Uterus (tissue), 4 donors: ENCODE measurements at places on chromosomes 7 and 10. TPM values are rescaled to one million over a fixed set of nuclear protein-coding genes. Genes with fewer than 3 reads are reported as not detected.

KIAA1549 gene
- total RNA-seq: 8.6 TPM

SPDYE11 gene
- not detected for total RNA-seq

GPRIN2 gene
- not detected for total RNA-seq

CNTNAP2 gene
- total RNA-seq: not detected

CDNF gene
- total RNA-seq: 2.6 TPM

PLAC9 gene
- total RNA-seq: 91.7 TPM

PALD1 gene
- total RNA-seq: 21.6 TPM

UBE2D4 gene
- total RNA-seq: 15.7 TPM

CABCOCO1 gene
- total RNA-seq: not detected

BLVRA gene
- 93.0 TPM for total RNA-seq

DNA sequence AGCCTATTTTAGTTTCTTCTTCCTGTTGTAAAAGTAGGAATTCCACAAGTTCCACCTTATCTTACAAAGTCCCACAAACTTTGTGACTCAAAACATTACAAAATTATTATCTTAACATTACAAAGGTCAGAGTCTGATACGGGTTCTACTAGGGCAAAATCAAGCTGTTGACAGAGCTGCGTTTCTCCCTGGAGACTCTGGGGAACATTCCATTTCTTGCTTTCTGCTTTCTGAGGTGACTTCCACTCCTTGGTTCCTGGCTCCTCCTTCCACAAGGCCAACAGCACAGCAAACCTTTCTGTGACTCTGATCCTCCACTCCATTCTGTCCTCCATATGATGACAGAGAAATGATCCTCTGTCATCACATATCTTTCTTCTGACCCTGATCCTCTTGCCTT, 10.6 kb downstream of the OR2F1 start:
- DNase-seq: no peak
- no peak overlapping the region for H3K27ac ChIP-seq
- H3K4me3 ChIP-seq: no peak overlapping the region
- H3K36me3 ChIP-seq: no peaks in the 10 kb centered on the region
- H3K4me1 ChIP-seq: no peaks in the 10 kb centered on the region
- H3K27me3 ChIP-seq: no peaks in the 10 kb centered on the region

DNA sequence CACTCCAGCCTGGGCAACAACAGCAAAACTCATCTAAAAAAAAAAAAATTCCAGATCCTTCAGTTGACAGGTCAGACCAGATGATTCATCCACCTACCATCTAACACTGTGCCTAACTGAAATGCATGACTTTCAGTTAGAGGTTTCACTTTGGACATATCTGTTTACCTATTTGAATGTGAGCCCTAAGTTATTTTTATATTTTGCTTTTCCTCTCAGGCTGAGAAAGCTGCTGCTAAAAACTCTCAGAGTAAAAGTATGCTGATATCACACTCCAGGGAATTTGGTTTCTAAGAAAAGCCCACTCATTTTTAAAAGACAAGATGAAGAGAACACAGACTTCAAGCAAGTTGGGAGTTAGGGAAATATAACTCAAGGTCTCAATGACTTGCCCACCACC, 126.0 kb downstream of the SGMS1 start:
- H3K27me3 ChIP-seq: no peaks in the 10 kb centered on the region
- no peaks in the 10 kb centered on the region for H3K36me3 ChIP-seq
- no peak overlapping the region for H3K4me3 ChIP-seq
- H3K27ac ChIP-seq: peak overlapping the region; percentile 54
- H3K4me1 ChIP-seq: peaks cover 10% of the 10 kb centered on the region

GRCh38 chr7:311796-312195, 21.8 kb downstream of the FOXL3 start:
- H3K36me3 ChIP-seq: no peaks in the 10 kb centered on the region
- H3K4me3 ChIP-seq: no peak overlapping the region
- H3K27ac ChIP-seq: no peak overlapping the region
- DNase-seq: no peak
- no peaks in the 10 kb centered on the region for H3K27me3 ChIP-seq
- no peaks in the 10 kb centered on the region for H3K4me1 ChIP-seq

DNA sequence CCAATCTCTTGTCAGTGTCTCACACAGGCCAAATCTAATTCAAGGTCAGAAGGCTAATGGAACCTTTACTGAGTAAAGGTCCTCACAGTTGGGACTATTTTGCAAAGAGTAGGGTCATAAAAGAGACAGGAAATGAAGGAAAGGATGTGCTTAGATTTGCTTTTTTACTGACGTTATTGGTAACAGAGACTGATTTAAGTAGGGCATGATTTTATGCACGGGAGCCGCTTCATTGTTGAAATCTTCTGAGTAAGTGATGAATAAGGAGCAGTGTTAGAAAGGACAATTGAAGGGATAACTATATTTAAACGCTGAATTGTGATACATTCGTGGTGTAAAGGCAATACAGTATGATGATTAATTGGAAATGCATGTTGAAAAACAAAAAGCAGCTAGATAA, 261.5 kb downstream of the MALRD1 start:
- H3K27me3 ChIP-seq: no peaks in the 10 kb centered on the region
- H3K36me3 ChIP-seq: no peaks in the 10 kb centered on the region
- H3K27ac ChIP-seq: no peak overlapping the region
- H3K4me1 ChIP-seq: no peaks in the 10 kb centered on the region
- no peak for DNase-seq
- H3K4me3 ChIP-seq: no peak overlapping the region

DNA sequence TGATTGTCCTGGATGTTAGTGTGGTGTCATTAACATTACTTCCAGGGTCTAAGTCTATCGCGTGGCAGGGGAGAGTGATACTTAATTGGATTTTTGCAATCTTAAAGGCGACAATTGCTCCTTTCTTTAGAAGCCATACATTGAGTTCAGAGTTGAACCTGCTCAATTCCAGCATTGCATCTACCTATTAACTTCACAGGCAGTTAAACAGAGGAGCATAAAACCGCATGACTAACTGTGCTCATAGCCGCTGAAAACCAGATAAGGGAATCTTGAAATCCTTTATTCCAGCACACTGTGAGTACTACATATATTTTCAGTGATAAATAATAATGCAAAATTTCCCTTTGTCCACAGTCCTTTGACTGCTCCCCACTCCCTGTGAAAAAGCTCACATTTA, 255.3 kb downstream of the STK31 start:
- no peaks in the 10 kb centered on the region for H3K36me3 ChIP-seq
- H3K4me1 ChIP-seq: no peaks in the 10 kb centered on the region
- no peak for DNase-seq
- H3K4me3 ChIP-seq: no peak overlapping the region
- no peaks in the 10 kb centered on the region for H3K27me3 ChIP-seq

- H3K27ac ChIP-seq: no peak overlapping the region
- no peak overlapping the region for H3K4me3 ChIP-seq
- no peak for DNase-seq
- no peaks in the 10 kb centered on the region for H3K27me3 ChIP-seq
- H3K4me1 ChIP-seq: no peaks in the 10 kb centered on the region
- H3K36me3 ChIP-seq: no peaks in the 10 kb centered on the region
Measured at GRCh38 chr10:63727636-63728035, 206.4 kb downstream of the REEP3 start.

DNA sequence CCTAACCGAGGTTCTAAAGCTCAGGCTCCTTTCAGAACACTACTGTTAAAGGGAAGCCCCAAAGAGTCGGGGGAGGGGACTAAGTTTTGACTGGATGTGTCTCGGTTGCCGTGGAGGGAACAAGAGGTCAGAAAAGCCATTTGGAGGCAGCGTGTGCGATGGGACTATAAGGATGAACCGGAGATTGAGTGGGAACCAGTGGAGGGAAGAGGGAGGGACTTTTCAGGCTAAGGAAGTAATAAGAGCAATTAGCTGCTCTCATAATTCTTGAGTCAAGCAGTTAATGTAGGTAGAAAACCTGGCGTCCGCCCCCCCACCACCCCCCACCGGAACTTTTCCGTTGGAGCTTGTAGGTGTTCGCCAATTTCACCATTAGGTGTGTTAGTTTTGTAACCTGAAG, 491 bp upstream of the AKAP9 start:
- peak overlapping the region; percentile 97 for H3K27ac ChIP-seq
- peak overlapping the region; percentile 73 for H3K4me3 ChIP-seq
- DNase-seq: peak; percentile 38

DNA sequence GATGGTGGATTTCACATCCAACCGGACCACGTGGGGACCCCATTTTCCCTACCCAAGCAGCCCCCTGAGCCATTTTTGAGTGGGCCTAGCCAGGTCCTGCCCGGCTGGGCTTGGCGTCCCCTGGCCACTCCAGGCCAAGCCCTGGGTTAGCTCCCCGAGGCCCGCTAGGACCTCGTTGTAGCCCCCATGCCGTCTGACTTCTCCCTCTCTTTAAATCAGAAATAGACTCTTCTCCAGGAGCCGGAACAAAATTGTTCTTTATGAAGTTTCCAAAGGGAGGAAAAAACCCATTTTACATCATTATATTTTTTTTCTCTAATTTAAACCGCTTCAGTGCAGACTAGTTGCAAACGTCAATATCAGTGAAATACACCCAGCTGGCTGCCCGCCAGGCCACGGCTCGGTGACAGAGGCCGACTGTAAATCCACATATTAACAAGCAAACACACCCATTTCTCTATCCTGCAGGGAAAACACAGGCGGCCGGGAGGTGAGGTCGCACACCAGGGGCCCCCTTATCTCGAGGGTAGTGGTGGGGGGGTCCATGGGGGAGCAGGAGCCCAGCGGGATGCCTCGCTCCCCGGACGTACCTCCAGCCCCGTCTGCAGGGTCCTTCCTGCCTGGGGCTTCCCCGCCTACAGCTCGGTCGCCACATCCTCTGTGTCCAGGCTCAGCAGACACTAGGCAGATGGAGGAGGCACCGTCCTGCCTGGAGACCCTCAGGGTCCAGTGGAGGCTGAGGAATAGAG, 72.7 kb downstream of the ELFN1 start:
- H3K27me3 ChIP-seq: no peaks in the 10 kb centered on the region
- no peak overlapping the region for H3K27ac ChIP-seq
- no peaks in the 10 kb centered on the region for H3K4me1 ChIP-seq
- H3K36me3 ChIP-seq: no peaks in the 10 kb centered on the region
- peak; percentile 46 for DNase-seq

- no peaks in the 10 kb centered on the region for H3K27me3 ChIP-seq
- H3K4me1 ChIP-seq: no peaks in the 10 kb centered on the region
- no peak overlapping the region for H3K27ac ChIP-seq
- no peaks in the 10 kb centered on the region for H3K36me3 ChIP-seq
Measured at GRCh38 chr7:51070151-51070550, 246.5 kb downstream of the COBL start.

GRCh38 chr10:72044417-72045041, 43.8 kb downstream of the SPOCK2 start:
- H3K4me3 ChIP-seq: no peak overlapping the region
- DNase-seq: peak; percentile 61
- no peak overlapping the region for H3K27ac ChIP-seq
- no peaks in the 10 kb centered on the region for H3K4me1 ChIP-seq

- no peaks in the 10 kb centered on the region for H3K4me1 ChIP-seq
- no peaks in the 10 kb centered on the region for H3K36me3 ChIP-seq
- no peak overlapping the region for H3K4me3 ChIP-seq
- no peaks in the 10 kb centered on the region for H3K27me3 ChIP-seq
Measured at GRCh38 chr10:26881600-26882331, 21.0 kb upstream of the ABI1 start.

DNA sequence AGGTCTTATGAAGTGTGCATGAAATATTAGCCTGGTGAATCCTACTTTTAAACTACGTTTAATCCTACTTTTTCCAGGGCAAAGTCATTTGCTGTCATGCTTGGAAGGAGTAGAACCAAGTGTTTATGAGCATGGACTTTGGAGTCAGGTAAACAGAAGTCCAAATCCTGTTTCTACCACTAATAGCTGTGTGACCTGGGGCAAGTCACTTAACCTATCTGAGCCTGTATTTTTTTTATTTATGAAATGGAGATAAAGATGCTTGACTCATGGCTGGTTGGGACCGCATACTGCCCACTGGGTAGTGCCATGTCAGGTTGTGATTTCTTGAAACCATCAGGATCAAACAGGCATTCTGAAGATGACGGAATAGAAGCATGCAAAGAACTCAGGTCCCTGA, 249.6 kb downstream of the BAMBI start:
- H3K4me1 ChIP-seq: no peaks in the 10 kb centered on the region
- no peaks in the 10 kb centered on the region for H3K36me3 ChIP-seq
- H3K27me3 ChIP-seq: no peaks in the 10 kb centered on the region
- no peak overlapping the region for H3K4me3 ChIP-seq

GRCh38 chr7:50798126-50798525, 15.4 kb upstream of the GRB10 start:
- no peak overlapping the region for H3K27ac ChIP-seq
- no peak for DNase-seq
- no peaks in the 10 kb centered on the region for H3K27me3 ChIP-seq

DNA sequence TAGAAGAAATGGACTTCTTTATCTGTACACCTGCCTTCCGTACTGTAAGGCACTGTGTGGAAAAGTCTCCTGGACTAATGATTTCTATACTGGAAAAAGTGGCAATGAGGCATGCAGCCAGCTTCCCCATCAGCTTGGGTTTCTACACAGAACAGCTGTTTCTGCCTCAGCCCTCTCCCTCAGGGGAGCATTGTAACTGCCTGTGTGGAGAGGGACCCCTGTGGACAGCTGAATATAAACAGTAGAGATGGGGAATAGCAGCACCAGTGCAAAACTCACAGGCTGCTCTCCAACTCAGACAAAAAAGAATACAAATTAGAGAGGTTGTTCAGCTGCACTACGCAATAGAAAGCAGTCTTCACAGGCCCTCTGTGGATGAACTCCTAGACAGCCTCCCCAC, 451.3 kb upstream of the MBL2 start:
- H3K4me3 ChIP-seq: no peak overlapping the region
- no peaks in the 10 kb centered on the region for H3K27me3 ChIP-seq
- H3K27ac ChIP-seq: no peak overlapping the region
- H3K36me3 ChIP-seq: no peaks in the 10 kb centered on the region
- H3K4me1 ChIP-seq: no peaks in the 10 kb centered on the region
- DNase-seq: no peak

GRCh38 chr10:74842301-74842954, 16.0 kb downstream of the KAT6B start:
- H3K4me3 ChIP-seq: no peak overlapping the region
- no peak overlapping the region for H3K27ac ChIP-seq
- no peaks in the 10 kb centered on the region for H3K27me3 ChIP-seq
- no peaks in the 10 kb centered on the region for H3K36me3 ChIP-seq
- DNase-seq: no peak

DNA sequence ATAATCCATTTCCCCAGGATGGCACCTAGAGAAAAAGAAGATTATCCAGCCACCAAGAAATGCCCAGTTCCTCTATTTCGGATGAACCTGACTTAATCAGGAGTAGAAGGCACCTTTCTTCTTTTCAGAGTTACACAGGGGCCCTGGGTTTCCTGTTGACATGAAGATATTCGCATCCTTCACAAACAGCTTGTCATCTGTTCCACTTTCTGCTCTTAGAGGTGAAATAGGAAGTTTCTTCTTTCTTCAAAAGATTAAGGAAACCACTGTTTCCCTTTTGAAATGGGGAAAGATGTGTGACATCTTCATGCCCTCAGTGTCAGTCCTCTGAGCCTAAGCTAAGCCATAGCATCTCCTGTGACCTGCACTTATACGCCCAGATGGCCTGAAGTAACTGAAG, 39.1 kb upstream of the RAB18 start:
- H3K36me3 ChIP-seq: no peaks in the 10 kb centered on the region
- no peaks in the 10 kb centered on the region for H3K4me1 ChIP-seq
- H3K4me3 ChIP-seq: no peak overlapping the region
- no peaks in the 10 kb centered on the region for H3K27me3 ChIP-seq
- DNase-seq: no peak

GRCh38 chr10:59175538-59176240, 754 bp upstream of the PHYHIPL start:
- H3K4me1 ChIP-seq: no peaks in the 10 kb centered on the region
- H3K36me3 ChIP-seq: no peaks in the 10 kb centered on the region
- H3K4me3 ChIP-seq: no peak overlapping the region
- DNase-seq: no peak
- no peak overlapping the region for H3K27ac ChIP-seq
